ENCODE measurements at places on chromosomes 5 and 9.

DNA sequence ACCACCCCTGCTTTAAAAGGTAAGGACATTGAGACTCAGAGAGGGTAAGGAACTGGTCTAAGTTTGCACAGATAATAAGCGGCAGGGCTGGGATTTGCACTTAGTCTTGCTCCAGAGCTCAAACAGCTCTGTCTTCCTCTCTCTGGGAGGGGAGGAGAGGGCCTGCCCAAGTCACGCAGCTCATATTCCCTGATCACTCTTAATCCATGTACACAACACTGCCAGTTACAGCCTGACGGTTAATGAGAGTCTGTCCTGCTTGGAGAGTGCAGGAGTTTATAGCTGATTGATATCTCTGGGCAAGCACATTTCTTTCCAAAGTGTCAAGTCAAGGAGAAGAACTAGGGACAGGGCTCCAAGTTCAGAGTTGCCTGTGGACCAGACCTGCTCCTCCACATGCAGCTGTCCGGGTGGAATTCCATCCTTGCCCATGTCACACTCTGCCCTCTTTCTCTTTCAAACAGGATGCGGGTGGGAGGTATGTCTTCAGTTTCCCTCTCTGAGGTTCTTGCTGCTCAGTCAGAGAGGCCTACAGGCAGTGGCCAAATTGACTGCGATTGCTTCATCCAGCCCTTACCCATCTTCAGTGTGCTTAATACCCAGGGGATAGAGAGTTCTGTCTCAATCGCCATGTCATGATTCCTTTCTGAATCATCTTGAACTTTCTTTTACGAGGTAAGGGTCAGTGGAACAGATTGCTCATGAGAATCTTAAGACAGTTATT is 54.5 kb downstream of the GALNT12 start:
- no peak for DNase-seq

GRCh38 chr9:88812938-88813637 is 178.2 kb upstream of the S1PR3 start:
- DNase-seq, result no peak

- no peak for DNase-seq
Measured at GRCh38 chr9:94865582-94866452, 139.3 kb downstream of the AOPEP start.

GRCh38 chr9:92679413-92680165 is 9.7 kb upstream of the IPPK start:
- no peak for DNase-seq

DNA sequence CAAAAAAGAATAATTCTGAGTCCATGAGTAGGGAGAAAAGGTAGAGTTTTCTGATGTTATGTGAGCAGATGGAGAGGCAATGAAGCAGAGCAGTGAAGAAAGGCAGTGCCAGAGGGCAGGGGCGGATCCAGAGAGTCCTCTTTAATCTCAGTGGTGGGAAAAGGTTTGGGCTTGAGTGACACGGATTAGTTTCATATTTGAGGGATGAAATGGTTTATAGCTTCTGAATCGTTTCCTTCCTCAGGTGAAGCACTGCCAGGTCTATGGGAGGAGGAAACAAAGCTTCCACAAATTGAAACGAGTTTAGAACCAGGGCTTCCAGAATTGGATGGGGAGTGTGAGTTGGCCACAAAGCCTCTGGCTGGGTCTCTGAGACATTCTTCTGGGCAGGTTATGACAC is 517.0 kb upstream of the PAPPA start:
- DNase-seq, result peak; percentile 68

DNA sequence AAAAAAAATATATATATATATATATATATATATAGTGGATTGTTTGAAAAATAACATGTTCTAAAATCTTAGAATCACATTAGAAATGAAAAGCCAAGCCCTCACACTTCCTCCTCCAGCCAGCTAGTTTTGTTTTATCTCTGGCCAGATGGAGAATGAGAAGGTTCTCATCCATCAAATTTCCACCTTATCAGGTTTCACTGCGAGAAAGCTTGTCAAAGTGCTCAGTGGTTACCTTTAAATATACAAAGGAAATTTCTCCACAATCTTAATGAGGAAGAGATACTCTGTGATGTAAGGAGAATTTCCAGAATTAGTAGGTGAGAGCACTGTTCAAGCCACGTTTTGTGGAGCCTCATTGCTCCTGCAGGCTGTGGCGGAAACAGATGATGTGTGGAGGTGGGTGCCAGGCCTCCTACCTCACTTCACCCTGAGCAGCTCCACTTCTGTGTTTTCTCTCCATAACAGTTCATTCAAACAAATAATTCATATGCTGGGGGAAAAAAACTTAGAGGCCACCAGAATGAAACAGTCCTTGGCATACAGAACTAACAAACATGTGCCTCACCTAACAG is 71.9 kb downstream of the CDK5RAP2 start:
- DNase-seq, result no peak

GRCh38 chr9:78189461-78189860 is 46.4 kb upstream of the CEP78 start:
- DNase-seq, result no peak

- no peak for DNase-seq
Measured at GRCh38 chr5:36442796-36443195, 141.1 kb upstream of the RANBP3L start.

Measured in NCI-H1694 (cell line).